ENCODE measurements at places on chromosomes 7 and 10. TPM values are rescaled to one million over a fixed set of nuclear protein-coding genes. Genes with fewer than 3 reads are reported as not detected.

DNA sequence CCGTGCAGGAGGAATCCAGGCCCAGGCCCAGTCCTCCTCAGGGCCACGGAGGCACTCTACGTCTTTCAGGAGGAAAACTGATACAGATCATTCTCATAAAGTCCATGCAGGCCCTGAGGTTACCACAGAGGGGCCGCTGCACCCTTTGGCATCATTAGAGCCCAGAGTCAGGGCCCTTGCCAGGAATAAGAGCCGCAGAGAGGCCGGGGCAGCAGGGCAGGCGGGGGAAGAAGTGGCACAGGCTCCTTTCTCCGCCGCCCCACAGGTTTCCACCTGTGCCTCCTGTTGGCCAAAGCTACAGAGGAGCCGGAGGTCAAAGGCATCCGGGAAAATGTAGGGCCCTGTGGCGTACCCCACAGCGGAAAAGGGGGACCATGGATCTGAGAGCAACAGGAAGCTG lies 366.6 kb upstream of the SHH start:
- DNase-seq = no peak

DNA sequence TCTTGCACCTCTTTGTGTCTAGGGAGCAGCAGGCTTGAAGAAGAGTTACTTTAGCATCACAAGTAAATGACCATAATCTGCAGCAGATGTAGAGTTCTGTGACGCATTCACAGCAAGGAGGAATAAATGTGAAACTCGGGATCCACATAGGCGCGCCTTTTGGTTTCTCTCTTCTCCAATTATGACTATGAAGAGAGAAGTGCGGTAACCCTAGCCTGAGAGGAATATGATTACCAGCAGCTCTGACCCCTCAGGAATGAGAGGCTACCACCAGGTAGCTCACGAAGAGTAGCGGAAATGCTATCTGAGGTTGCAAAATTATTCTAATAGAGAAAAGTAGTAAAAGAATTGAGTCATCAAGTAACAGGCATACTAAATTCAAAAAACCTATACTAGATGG lies 25.2 kb upstream of the DMTF1 start:
- no peak for DNase-seq

DNA sequence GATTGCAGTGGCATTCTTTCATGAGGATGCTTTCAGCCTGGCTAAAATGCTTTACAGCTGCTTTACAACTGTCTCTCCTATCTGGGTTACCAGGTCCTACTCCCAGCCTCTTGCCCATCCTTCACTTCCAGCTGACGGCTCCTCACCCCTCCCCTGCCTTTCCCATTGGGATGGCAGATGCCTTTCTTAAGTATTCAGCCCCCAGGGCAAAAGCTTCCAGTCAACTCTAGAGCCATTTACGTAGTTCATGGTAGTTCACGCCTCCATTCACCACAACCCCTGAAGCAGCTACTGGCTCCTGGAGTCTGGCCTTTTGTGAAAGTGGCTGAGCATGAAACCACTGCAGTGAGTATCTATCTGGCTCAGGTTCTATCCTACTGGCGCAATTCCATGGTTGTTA lies 17.2 kb upstream of the BMPER start:
- DNase-seq = no peak

DNA sequence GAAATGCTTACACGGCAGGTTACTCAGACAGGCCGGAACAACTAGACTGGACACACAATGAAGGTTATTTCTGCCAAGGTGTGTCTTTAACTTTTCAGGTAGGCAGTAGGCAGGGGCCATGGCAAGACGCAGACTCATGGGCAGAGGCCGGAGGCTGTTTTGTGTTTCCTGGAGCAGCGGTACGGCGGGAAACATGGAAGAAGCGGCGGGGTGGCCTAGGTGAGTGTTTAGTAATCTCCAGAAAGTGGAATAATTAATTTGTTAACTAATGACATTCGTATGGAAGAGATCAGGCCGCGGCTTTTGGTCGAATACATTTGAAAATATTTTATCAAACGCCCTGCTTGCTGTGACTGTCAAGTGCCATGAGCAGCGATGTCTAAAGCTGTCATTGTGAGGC lies 277.8 kb downstream of the WDR37 start:
- no peak for DNase-seq

DNA sequence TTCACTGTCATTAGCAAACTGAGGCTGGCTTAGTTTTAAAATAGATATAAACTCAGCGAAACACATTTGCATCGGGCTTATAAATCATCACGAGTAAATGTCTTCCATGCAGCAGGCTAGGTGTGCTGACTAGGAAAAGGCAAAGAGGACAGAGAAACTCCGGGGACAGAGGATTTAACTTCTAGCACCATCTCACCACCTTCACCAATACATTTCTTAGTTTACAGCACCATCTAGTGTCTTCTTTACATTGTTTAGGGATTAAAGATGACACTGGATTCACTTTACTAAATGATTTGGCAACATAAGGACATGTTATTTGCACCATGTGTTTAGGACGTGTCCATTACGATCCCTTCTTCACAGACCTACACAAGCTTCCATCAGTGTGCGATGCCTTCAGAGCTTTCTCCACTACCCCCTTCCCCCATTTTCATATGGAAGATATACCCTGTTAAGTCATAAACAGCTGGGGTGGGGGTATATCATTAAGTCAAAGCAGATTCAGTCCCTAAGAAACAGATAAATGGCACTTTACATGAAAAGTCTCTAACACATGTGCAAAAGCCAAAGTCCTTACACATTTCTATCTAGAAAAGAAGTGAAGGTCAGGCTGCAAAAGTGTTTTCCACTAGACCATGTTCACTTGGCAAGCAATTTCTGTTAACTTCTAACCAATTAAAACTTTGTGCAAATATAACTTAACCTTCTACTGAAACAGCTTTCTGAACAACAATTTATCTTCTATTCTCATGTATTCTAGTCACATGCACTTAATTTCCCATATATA lies 103.3 kb downstream of the GRB10 start:
- no peak for DNase-seq

DNA sequence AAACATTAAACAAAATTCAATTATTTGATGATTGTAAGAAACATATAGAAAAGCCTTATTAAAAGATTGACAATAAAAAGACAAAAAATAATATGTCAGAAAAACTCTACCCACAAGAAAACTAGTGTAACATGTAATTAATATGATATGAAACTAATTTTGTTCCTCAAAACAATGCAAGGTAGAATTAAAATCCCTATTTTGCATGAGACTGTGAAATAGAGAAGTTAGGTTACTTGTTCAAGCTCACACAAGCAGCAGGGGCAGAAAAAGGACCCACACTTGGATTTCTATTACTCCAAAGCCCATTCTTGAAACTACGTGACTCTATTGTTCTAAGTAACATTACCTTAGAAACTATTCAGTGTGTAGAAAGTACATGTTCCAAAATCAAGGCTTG lies 96.4 kb downstream of the KCNMA1 start:
- no peak for DNase-seq

DNA sequence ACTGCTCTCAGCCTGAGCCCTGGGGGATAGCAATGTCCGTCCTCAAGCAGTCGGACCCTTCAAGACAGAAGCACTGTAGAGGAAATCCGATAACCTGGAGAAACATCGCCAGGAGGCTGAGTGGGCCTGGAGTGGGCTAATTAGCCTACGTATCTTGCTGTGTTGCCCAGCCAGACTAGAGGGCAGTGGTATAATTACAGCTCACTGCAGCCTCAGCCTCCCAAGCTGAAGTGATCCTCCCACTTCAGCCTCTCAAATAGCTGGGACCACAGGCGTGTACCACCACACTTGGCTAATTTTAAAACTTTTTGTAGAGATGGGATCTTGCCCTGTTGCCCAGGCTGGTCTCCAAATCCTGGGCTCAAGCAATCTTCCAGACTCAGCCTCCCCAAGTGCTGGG lies 21.7 kb downstream of the LYZL2 start:
- DNase-seq = no peak

DNA sequence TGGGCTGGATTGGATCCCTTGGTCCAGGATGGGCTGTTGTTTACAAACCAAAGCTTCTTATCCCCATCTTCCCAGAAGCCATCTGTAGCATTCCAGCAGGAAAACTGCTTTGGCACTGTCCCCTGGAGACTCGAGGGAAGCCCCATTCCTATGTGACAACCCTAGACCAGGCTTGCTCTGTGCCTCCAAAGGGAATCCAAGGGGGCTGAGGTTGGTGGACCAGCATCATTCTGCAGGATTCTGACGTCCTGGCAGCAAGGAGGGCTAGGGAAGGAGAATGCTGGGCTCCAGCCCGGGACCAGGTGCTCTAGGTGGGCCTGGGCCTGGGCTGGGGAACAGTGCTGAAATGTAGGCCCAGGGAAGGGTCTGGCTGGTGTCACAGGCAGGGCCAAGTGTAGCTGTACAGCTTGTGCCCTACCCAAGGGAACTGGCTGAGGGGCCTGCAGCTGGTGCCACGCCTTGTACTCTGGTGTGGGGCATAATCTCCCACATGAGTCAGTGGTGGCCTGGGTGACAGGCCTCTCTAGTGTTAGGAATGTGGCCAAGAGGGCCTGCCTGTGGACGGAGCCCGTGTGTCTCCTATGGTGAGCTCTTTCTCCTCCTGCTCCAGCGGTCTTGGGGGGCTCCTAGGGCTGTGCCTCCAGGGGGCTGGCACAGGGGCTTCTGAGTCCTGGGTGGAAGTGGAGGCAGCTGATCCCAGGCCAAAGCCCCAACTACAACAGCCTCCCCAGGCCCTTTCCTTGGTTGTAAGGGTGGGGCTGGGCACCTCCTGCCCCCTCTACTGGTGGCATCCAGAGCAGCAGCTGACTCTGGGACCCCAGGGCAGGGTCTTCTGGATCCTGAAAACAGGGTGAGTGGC lies 25.2 kb downstream of the TRIM8 start:
- DNase-seq = no peak

DNA sequence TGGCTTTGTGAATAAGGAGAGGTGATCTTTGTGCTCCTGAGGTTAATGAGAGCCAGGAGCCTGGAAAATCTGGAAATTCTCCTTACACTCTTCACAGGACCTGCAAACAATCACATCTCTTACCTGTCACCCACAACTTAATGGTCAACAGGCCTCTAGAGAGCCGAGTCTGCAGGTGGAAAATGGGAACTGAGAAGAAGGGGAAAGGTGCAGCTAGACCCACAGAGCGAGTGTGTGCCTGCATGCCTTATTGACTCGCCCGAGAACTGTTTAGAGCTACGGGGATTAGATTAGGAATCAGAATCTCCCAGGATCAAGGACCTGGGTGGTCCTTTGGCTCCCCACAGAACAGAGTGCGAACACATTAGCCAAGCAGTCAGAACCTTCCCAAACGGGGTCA lies 329.6 kb downstream of the PTEN start:
- no peak for DNase-seq

GRCh38 chr7:50292165-50292757 lies 12.3 kb upstream of the IKZF1 start:
- no peak for DNase-seq

DNA sequence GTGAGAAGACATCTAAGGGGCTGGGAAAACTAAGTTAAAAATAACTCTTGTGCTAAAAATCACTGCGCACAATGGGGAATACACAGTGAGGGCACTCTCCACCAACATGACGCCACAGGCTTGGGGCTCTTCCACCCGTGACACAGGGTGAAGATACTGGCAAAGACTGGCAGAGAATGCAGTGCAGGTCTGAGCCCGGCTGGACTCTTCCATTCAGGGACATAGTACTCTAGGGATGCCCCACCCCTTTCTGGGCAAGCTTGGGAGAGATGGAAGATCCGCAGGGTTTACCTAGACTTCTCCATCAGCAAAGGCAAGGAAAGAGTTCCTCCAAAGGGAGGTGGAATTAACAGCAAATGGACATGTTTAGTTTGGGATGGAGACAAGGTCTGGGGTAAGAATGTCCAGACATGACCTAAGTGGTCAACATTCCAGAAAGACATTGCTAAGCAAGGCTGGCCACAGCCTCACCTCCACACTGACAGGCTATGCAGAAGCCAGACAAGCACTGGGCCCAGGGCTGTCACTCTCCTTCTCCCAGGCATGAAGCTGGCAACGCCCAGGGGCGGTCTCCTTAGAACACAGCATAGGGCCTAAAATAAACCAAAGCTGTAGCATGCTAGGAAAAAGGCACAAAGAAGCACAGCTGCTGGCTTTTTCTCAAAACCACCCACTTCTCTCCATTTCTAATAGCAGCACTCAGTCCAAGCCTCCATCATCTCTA lies 28.1 kb downstream of the XPNPEP1 start:
- no peak for DNase-seq

EN2 gene
- total RNA-seq = not detected

SSC4D gene
- total RNA-seq = 0.37 TPM
